ENCODE measurements at places on chromosomes 2 and 18.

GRCh38 chr2:27715318-27716210 is 51.9 kb downstream of the SLC4A1AP start:
- no peak for DNase-seq

DNA sequence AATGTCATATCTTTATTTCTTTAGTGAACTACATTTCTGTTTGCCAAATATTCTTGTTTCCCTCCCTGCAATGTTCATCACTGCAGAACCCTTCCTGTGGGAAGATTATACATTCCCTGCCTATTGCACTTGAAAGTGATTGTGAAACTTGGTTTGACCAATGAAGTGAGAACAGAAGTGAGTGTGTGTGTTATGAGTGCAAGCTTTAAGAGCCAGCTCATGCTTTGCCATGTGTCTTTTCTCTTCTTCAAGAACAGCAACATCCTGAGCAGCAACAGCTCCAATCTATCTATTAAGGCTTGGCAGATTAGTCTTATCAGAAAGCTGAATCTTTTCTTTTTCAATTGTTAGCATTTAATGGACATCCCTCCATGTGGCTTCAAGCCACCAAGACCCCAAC is 42.0 kb upstream of the UBE2E3 start:
- DNase-seq, result no peak

- no peak for DNase-seq
These were observed 101.2 kb upstream of the GALNT13 start for GRCh38 chr2:153770359-153770991.

- DNase-seq, result no peak
These were observed 82.3 kb upstream of the SPRED2 start for GRCh38 chr2:65514555-65515195.

DNA sequence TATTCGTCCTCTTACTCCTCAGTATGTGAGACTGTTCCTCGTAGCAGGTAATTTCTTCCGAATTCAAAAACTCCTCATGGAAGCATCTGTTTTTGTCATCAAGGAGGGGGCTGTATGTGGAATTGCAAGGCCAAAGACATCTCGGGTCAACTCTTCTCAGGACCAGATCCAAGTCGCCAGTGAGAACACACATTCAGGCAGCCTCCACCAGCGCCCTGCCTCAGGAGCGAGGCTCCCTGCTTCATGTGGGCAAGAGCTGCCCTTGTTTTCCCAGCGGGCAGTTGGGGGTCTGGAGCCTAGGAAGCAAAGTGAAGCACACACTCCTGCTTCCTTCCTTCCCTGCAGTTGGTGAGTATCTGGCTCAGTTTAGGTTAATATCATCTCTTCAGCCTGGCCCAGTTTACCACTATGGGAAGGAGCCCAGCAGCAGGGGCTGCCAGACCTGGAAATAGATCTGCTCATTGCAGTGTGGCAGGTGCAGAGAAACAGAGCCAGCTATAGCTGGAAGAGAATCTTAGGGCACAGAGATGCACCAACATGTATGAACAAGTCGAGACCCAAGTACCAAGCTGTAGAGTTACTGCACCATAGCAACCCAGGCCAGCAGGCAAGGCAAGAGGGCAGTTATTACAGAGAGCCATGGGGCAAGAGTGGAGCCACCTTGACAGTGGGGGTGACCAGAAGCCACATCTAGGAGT is 25.3 kb downstream of the TMEM127 start:
- DNase-seq, result no peak

GRCh38 chr18:10035281-10035991 is 121.6 kb downstream of the VAPA start:
- no peak for DNase-seq

- DNase-seq, result peak; percentile 71
These were observed 19.9 kb upstream of the CABYR start for GRCh38 chr18:24118750-24119577.

DNA sequence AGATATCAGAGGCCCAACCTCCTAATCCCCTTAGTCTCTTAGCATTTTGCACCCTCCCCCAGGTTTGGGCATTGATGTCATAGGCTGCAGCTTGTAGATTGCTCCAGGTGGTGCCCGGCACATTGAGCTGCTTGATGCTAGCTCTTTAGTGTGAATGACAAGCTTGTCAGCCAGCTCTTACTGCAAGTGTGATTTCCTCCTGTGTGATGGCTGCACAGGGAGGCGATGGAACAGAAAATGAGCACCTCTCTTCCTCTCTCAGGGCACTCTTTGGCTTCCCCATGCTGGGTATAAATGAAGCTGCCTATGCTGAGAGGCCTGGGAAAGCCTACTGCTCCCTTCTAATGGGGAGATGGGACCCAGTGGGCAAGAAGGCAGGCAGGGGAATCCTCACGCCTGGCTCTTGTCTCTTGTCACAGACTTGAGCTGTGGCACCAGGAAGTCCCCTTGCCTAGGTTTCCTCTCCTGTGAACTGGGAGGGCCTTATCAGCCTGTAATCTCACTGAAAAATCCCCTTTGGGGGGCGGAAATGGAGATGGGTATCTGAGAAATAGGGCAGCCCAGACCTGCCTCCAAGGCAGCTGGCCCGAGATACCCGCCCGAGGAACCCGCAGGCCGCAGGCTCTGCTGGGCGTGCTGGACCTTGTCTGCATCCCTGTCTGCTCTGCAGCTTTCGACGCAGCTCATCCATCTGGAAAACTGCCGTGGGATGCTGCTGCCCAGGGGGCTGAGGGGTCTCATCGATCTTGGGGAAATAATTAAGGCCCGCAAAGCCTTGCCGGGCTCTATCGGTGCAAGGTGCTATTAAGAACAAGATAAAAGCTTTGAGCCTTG is 163.5 kb upstream of the CXCR4 start:
- no peak for DNase-seq

- no peak for DNase-seq
These were observed 8.7 kb upstream of the INPP1 start for GRCh38 chr2:190334479-190335224.

GRCh38 chr2:129738799-129739198 is 240.7 kb upstream of the RAB6C start:
- DNase-seq, result no peak

DNA sequence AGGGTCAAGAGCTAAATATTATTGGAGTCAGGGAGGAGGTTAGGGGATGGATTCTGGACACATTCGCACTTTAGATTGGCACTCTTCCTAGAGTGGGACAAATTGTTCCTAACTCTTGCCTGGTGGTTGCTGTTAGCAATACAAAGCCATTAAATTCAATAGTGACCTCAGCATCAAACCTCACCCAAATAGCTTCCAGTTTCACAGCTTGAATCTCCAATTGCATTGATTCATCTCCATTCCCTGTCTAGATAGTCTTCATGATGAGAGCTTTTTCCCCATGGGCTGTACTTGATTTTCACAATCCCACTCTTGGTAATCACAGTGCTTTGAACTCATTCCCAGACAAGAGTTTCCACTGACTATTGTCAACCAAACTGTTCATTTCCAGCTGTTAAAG is 585.9 kb upstream of the SYT4 start:
- DNase-seq, result peak; percentile 40

DNA sequence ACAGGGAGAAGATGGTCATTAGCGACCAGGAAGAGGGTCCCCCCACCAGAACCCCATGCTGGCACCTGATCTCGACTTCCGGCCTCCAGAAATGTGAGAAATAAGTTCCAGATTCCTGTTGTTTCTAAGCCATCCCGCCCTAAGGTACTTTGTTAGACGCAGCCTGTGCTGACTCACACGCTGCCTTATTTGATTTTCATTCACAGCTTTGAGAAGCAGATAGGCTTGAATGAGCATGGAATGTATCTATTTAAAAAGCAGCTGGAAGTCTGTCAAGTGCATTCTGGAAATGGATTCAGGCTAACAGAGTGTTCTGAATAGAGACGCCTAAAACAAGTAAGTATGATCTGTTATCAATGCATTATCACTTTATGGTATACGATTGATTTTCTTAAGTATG is 8.3 kb upstream of the IL1R2 start:
- DNase-seq, result peak; percentile 51

- DNase-seq, result no peak
These were observed 46.7 kb downstream of the DAPL1 start for GRCh38 chr2:158841850-158842249.

DNA sequence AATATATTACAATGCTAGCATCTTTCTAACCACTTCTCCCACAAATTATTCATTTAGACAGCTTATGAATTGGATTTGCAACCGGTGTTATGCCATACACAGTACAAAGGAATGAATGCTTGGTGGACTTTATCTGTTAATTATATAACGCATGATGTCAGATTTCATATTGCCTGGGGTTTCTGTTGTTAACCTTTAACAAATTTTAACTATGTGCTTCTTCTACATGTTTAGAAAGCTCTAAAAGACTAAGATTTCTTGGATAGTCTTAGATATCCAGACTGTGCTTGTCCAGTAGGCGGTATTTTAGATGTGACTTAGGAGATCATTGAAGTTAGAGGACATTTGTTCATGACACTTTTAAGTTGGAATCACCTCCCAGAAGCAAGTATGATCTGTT is 976.3 kb downstream of the TMEM182 start:
- DNase-seq, result no peak
